PC-3 (cell line): ENCODE measurements at places on chromosomes 1 and 21. TPM values are rescaled to one million over a fixed set of nuclear protein-coding genes. Genes with fewer than 3 reads are reported as not detected.
A peak's percentile ranks its signal among the peaks of the same experiment; 100 is the strongest.

- DNase-seq, result no peak
- 0 out of 2 replicates have a peak, but pooled peaks cover 2% of the 10 kb centered on the region for H3K4me1 ChIP-seq
- no peak overlapping the region for H3K27ac ChIP-seq
- no peaks in the 10 kb centered on the region for H3K27me3 ChIP-seq
These were observed 55.3 kb upstream of the NBPF3 start for GRCh38 chr1:21384620-21385019.

DNA sequence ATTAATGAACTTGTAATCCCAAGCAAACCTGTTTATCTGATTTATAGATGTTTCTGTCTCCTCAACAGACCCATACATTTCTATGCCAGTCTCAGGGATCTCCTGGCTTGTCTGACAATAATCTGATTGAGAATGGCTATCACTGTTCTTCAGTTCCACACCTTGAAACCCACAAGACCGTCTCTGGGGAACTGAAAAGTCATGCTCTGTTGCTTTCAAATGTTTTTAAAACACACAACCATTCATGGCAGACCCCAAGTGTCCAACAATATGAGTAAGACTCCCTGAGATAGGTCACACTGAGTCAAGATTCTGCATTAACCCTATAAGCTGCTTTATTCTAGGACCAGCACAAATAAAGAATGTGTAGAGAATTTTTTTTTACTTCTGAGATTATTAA, 611.2 kb upstream of the PLXNA2 start:
- no peaks in the 10 kb centered on the region for H3K36me3 ChIP-seq
- peaks cover 8% of the 10 kb centered on the region; the same call in 1 of the 2 replicates for H3K4me1 ChIP-seq
- no peaks in the 10 kb centered on the region for H3K27me3 ChIP-seq
- no peak for DNase-seq

GRCh38 chr1:58317694-58318093, 228.8 kb downstream of the OMA1 start:
- no peak for DNase-seq
- H3K36me3 ChIP-seq, result no peaks in the 10 kb centered on the region
- H3K27ac ChIP-seq, result no peak overlapping the region
- no peak overlapping the region for H3K4me3 ChIP-seq
- no peaks in the 10 kb centered on the region for H3K27me3 ChIP-seq

Gene B3GALNT2
- 26.4 and 27.3 TPM in 2 replicates for total RNA-seq

Gene GREM2
- not detected in 2 replicates for total RNA-seq

Gene TNFRSF9
- total RNA-seq, result 0.04 and 0.06 TPM in 2 replicates

GRCh38 chr1:205379056-205379455, 22.3 kb upstream of the KLHDC8A start:
- H3K36me3 ChIP-seq, result no peaks in the 10 kb centered on the region
- peaks cover 32% of the 10 kb centered on the region for H3K4me1 ChIP-seq
- DNase-seq, result no peak

DNA sequence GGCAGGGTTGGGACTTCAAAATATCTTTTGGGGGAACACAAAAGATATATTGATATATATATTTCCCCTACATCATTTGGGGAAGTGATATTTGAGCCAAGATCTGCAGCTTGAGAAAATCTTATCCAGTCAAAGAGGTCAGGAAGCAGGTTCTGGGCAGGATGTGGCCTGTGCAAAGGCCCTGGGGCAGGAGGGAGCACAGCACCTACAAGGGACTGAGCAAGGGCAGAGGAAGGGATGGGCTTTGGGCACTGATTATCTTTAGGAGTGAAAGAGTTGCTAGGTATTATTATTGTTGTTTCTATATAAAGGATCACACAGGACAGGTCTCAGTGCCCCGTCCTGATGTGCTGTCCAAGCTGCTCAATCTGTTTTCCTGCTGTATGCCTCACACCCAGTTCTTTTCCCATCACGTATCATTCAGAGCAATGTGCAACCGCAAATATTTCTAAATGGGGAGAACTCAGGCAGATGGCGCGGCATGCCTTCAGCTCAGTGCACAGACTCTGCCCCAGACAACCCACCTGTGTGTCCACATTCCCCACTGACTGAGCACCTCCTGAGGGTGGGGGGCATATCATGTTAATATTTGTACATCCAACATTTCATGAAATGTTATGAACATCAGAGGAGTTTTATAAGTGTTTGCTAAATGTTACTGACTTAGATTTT, 28.1 kb upstream of the GPR137B start:
- H3K4me1 ChIP-seq, result no peaks in the 10 kb centered on the region
- H3K36me3 ChIP-seq, result no peaks in the 10 kb centered on the region
- no peak for DNase-seq

GRCh38 chr21:32248571-32249461, 30.0 kb downstream of the MIS18A start:
- H3K27me3 ChIP-seq, result peaks cover 92% of the 10 kb centered on the region
- no peak for DNase-seq
- no peak overlapping the region for H3K4me3 ChIP-seq
- H3K4me1 ChIP-seq, result no peaks in the 10 kb centered on the region
- H3K27ac ChIP-seq, result no peak overlapping the region

- no peak overlapping the region for H3K4me3 ChIP-seq
- no peaks in the 10 kb centered on the region for H3K36me3 ChIP-seq
- H3K27me3 ChIP-seq, result no peaks in the 10 kb centered on the region
- no peak for DNase-seq
- no peaks in the 10 kb centered on the region for H3K4me1 ChIP-seq
These were observed 19.8 kb downstream of the TNFRSF1B start for GRCh38 chr1:12186679-12186985.

Gene MAB21L3
- total RNA-seq, result 1.4 and 2.6 TPM in 2 replicates

GRCh38 chr1:87684713-87685205, 356.1 kb downstream of the LMO4 start:
- DNase-seq, result no peak
- H3K27ac ChIP-seq, result no peak overlapping the region
- H3K4me3 ChIP-seq, result no peak overlapping the region
- H3K36me3 ChIP-seq, result no peaks in the 10 kb centered on the region
- no peaks in the 10 kb centered on the region for H3K27me3 ChIP-seq

DNA sequence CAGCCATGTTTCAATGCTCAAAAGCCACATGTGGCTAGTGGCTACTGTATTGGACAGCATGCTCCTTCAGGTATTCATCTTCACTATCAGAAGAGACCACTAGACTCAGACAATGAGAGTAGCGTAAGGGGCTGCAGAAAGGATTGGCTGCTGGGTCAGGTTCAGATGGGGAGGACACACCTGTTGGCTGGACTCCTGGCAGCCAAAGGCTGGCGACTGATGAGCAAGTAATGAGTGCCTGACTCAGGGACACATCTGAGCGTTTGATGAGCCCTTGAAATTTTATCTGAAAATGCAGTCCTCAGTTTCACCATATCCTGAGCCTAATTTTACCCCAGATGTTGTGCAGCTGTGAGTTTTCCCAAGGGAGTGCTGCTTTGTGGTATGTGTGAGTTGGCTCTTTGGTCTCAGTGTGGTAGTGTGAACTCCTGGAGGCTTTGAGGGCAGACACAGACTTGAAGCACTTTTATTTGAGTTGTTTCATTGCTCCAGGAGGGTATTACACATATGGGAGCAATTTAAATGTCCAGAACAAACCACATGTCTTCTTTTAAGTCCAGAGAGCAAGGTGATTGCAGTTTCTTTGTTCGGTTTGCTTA, 9.6 kb downstream of the ST6GALNAC3 start:
- DNase-seq, result no peak
- H3K27me3 ChIP-seq, result peaks cover 33% of the 10 kb centered on the region
- H3K27ac ChIP-seq, result no peak overlapping the region
- no peak overlapping the region for H3K4me3 ChIP-seq
- no peaks in the 10 kb centered on the region for H3K36me3 ChIP-seq
- H3K4me1 ChIP-seq, result no peaks in the 10 kb centered on the region

DNA sequence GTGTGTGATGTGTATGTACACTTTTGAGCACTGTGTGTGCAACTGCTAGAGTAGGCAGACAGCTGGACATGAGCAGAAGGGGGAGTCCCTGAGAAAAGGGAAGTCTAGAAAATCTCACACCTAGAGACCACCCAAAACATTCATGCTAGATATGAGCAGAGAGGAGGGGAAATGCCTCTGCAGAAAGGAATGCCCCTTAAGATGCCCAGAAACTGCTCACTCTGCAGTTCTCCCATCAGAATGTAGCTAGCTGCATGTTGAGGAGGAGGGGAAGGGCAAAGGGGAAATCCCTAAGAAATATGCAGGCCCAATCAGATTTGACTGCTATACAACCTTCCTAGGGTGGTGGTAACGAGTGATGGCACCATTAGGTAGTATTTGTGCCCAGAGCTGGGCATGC, 31.8 kb upstream of the MAGOH start:
- DNase-seq, result no peak
- H3K4me3 ChIP-seq, result no peak overlapping the region
- no peak overlapping the region for H3K27ac ChIP-seq
- peaks cover 25% of the 10 kb centered on the region for H3K36me3 ChIP-seq

DNA sequence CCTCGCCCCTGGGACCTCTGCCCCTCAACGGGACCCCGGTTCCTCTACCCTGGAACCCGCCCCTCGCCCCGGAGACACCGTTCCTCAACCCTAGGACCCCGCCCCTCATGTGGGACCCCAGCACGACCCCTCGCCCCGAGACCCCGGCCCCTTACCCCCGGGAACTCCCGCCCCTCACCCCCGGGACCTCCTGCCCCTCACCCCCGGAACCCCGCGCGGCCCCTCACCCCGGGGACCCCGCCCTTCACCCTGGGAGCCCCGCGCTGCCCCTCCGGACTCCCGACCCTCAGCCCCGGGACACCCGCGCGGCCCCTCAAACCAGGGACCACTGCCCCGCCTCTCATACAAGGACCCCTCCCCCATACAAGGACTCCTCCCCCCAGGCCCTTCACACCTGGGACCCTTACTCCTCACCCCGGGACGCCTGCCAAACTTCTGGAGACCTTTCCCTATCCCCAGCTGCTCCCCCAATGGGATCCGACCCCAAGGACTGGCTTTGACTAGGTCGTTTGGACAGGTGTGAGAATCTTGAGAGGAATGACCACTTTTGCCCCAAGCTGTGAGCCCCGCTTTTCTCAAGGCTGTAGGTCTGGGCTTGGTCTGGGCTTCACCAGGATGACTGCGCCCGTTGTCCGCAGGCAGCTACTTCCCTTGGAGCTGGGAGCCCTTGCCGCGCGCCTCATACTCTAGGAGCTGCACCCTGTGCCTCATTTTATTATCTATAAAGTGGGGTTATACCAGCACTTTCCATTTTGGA, 843 bp downstream of the DIP2A start:
- H3K27ac ChIP-seq, result no peak overlapping the region
- peaks cover 28% of the 10 kb centered on the region for H3K4me1 ChIP-seq
- no peaks in the 10 kb centered on the region for H3K27me3 ChIP-seq
- peak; percentile 49 for DNase-seq
- H3K36me3 ChIP-seq, result peaks cover 12% of the 10 kb centered on the region; the same call in 1 of the 2 replicates

Gene FNDC10
- total RNA-seq, result 7.9 and 8.8 TPM in 2 replicates

DNA sequence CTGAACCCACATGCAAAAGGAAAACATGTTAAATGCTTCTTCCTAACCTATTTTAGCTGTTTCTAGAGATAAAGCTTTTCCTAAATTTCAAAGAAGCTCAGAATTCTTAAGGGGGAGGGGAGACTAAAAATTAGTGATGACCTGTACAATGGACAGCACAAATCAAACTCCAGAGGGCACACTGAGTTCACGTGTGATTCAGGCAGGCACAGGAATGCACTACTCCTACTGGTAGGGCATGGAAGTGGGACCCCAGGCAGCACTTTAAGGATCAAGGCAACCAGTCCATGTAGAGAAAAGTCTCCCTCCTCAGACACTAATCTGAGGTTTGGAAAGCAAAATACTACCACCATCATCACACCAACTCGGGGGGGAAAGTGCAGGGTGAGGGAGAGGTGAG, 31.3 kb upstream of the CLCA4 start:
- H3K4me1 ChIP-seq, result peaks cover 13% of the 10 kb centered on the region
- no peak overlapping the region for H3K4me3 ChIP-seq
- 0 out of 2 replicates have a peak, but pooled peaks cover 4% of the 10 kb centered on the region for H3K27me3 ChIP-seq
- DNase-seq, result peak; percentile 62
- no peak overlapping the region for H3K27ac ChIP-seq

Gene NPR1
- total RNA-seq, result 0.46 and 0.84 TPM in 2 replicates

Gene GNG4
- total RNA-seq, result 0.40 and 0.80 TPM in 2 replicates

DNA sequence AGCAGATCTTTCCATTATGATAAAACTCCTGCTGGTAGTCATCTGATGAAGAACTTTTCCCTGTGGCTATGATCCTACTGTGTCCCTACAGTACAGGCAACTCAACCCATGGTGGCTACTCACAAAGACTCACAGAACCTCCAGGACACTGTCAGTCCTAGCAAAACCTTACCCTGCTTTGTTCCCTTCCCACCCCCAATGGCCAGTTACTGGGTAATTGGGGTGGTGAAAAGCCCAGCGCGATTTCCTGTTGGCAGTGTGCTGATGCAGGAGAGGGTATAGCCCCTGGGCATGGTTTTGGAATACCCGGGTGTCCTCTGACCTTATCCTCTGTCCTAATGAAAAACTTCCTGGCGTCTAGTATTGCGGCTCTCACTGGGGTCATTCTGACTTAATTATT, 533 bp upstream of the RGL1 start:
- peaks cover 32% of the 10 kb centered on the region for H3K4me1 ChIP-seq
- H3K36me3 ChIP-seq, result no peaks in the 10 kb centered on the region; the same call in 1 of the 2 replicates
- DNase-seq, result no peak
- H3K4me3 ChIP-seq, result peak overlapping the region; percentile 76
- no peak overlapping the region for H3K27ac ChIP-seq

- H3K27ac ChIP-seq, result peak overlapping the region; percentile 60
- H3K4me1 ChIP-seq, result peaks cover 25% of the 10 kb centered on the region
- H3K27me3 ChIP-seq, result no peaks in the 10 kb centered on the region
- no peaks in the 10 kb centered on the region for H3K36me3 ChIP-seq
- no peak overlapping the region for H3K4me3 ChIP-seq
These were observed 135.2 kb downstream of the PSMG1 start for GRCh38 chr21:39048064-39048463.

DNA sequence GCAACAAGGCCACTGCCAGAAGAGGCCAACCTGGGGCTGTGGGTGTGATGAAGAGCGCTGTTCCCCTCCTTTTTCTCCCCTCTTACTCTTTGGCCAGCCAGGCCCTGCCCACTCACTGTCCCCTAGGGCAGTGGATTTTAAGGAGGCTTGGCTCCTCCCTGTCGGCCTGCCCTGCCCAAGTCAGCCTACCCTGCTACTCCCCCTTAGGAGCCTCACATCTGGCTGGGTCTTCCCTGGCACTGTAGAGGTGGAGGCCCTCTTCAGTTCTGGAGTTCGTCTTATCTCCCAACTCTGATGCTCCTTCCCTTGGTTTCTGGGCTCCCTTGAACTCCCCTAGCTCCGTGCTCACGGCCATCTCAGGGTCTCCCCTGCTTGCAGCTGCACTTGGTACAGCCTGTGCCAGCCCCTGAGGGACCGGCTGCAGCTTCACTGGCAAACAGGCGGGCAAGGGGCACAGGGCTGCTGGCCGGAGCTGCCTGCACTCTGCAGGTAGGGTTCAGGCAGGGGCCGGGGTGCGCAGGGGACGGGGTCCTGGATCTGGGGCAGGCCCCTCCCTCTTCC, 4.0 kb downstream of the AMPD2 start:
- H3K27ac ChIP-seq, result no peak overlapping the region
- H3K4me3 ChIP-seq, result no peak overlapping the region
- peaks cover 17% of the 10 kb centered on the region for H3K4me1 ChIP-seq

Gene PTGER3
- total RNA-seq, result 0.11 and 0.40 TPM in 2 replicates

Gene MROH7
- total RNA-seq, result not detected in 2 replicates

Gene WNT4
- total RNA-seq, result 0.51 and 1.4 TPM in 2 replicates
